ENCODE measurements at places on chromosomes 12 and 14.

DNA sequence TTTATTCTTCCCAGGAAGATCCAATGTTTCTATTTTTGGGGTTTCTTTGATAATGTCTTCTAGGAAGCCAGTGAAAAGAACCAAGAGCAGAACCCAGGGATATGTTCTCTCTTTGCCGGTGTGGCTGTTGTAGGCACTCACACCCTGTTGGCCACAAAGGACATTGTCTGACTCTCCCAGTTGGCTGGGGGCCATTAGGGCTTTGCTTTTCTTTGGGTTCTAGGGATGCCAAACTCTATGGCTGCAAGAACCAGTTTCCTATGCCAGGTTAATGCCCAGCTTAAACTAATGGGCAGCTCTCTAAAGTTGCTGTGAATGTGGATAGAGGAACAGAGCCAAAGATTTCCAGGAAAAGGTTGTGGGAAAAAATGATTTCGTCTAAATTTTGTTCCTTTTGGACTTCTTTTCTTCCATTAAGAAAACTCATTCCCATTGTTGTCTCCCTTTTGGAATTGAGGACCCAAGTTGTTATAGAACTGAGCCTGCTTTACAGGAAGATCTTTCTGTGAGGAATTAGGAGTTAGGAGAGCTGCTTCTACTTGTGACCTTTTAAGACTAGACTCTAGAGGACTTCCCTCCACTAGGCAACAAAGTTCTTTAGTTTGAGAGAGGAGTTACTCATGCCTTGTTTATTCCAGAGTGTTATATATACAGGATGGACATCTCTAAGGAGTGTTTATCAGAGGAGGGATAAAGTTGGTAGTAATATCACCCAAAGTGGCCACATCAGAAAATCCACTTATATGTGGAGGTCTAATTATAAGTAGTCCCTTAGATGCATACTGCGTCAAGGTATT, 13.1 kb downstream of the COPZ1 start:
- DNase-seq = no peak

DNA sequence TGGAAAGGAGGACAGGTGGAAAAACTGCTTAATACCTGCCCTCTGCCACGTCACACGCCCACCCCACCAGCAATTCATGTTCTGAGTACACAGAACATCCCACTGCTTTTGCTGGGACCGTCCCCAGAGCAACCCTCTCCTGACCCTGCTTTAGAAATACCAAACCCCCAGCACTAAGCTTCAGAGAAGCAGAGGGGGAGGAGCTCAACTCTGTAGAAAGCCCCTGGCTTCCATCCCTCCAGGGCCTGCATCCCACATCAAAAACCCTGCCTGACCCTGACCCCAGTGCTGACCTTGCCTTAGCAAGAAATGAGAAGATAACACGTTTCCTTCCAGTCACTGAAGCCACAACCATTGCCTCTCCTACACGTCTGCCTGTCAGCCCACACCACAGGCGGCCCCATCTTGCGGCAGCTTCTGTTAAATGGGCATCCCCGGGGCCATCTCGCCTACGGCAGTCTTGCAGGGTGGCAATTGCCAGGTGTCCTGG, 19.7 kb downstream of the VDR start:
- DNase-seq = no peak

- no peak for DNase-seq
Observed at GRCh38 chr14:49920935-49921334, 28.1 kb downstream of the ARF6 start.

- no peak for DNase-seq
Observed at GRCh38 chr14:36518586-36519430, 1.2 kb downstream of the NKX2-1 start.

GRCh38 chr12:129877411-129877810, 26.4 kb downstream of the TMEM132D start:
- no peak for DNase-seq

DNA sequence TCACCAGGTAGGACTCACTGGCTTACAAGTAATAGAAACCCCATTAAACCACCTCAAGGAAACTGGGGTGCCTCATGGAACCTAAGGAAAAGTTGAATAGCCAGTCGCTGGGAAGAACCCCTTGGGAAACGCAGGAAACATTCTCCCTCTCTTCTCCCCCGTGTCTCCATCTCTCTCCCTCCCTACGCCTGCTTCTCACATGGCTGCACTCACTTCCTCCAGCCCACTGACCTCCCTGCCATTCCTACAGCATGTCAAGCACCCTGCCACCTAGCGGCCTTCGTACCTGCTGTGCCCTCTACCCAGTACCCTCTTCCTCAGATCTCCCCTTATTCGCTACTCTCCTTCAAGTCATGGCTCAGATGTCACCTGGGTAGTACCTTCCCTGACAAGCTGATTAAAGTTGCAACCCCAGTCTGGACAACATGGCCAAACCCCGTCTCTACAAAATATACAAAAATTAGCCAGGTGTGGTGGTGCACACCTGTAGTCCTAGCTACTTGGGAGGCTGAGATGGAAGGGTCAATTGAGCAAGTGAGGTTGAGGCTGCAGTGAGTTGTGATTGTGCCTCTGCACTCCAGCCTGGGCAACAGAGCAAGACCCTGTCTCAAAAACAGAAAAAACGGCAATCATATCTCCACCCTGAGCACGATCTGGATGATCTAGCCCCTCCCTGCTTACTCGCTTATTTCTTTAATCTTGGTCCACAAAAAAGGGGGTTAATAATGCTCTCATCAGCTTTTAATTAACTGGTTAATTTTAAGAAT, 6.4 kb upstream of the DTX1 start:
- DNase-seq = no peak

DNA sequence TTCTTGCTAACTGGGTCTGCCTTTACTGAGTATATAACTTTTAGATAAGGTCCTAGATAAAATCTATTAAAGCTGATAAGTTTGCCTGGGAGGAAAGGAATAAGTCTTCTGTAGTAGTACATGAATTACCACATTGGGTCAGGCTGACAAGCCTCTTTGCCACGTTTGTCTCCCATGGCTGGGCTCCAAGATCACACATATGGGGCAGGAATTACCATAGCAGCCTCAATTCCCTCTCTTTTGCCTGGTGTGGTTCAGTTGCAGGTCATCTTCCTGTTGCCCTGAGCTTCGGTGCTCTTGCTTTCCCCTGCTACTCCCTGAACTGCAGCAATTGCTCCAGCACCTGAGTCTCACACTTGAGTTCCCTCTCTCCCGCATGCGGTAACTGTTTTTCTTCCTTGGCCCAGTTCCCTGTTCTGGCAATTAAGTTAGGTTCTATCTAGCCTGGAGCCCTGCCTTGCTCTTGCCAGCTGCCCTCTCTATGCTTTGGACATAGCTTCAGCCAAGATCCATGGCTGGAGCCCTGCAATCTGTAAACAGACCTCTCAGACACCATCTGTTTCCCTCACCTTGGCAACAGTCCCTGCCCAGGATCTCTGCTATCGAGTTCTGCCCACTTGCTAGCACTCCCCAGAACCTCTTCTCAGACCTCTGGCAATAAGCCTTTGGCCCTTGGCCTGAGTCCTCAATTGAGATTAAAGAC, 5.8 kb upstream of the GLT8D2 start:
- DNase-seq = no peak

GRCh38 chr12:6961278-6961694, 9.2 kb downstream of the PHB2 start:
- no peak for DNase-seq

- no peak for DNase-seq
Observed at GRCh38 chr14:89365061-89365801, 51.8 kb downstream of the FOXN3 start.

DNA sequence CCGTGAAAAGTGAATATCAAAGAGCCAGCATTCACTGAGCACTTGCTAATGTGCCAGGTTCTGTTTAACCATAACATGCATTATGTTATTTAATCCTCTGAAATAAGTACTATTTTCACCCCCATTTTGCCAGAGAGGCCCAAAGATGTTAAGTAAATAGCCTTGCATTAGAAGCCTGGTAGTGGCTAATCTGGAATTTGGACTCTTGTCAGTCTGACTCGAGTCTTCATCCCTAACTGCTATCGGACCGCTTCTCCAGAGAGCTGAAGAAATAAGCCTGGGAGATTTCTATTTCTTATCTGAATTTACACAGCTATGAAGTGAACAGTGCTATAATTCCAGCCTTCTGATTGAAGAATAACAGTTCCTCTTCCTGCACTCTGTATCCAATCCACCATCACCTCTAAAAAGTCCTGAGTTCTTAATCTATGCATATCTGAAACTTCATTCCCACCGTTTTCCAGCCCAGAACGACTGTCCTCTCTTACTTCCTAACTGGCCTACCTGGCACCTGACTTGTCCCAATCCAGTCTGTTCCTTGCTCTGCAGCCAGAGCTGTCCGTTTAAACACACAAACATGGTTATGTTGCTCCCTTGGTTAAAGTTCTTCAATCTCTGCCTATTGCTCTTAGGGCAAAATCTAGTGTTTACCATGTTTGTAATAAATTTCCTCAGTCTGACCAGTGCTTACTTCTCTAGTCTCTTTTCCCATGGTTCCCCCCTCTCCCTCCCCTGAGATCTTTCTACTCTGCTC, 2.3 kb downstream of the POLR3B start:
- no peak for DNase-seq

DNA sequence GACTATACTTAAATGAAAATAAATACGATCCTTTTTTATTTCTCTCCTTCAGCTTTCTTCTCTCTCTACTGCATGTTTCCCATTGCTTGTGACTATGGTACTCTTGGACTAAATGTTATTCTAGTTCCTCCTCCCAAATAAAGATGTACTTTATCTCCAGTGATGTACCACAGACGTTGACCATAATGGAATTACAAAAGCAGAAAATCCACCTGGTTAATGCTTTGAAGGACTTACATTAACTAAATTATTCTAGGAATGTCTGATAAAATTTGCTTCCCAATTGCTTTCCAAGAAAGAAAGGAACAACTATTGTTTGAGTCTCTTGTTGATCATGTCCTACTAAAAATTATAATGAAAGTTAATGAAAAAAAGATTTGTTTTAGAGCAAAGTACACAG, 71.8 kb downstream of the NTN4 start:
- DNase-seq = no peak

DNA sequence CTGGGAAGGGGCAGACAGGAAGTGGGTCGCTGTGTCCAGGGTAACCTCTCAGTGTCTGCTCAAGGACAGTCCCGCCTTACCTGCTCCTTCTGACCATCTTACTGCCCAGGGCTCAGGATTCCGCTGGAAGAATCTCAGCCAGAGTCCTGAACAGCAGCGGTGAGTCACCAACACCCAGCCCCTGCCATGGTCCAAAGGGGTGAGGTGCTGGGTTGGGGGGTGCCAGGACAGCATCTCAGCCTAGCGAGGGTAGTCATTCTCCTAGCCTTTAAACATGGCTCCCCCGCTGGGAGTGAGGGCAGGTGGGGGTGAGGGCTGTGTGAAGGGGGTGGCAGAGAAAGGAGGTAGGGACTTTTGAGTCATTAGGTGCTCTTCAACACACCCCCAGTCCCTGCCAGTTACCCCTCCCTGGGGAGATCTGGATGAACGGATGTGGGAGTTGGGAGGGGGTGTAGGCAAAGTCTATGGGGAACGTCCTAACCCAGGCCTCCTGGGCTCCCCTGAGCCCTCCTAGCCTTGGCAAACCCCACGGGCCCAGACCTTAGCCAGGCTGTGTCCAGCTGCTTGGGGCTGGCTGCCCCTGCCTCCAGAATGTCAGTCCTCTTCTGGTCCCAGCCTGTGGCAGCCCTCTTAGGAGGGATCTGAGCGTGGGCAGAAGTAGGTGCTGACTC, 2.5 kb downstream of the TAMALIN start:
- no peak for DNase-seq

- DNase-seq = no peak
Observed at GRCh38 chr12:95700316-95700785, 90.2 kb downstream of the NTN4 start.

Data from T1000 (cell line).